Kidney tubule cell (primary cell): ENCODE measurements at places on chromosomes 5 and 9.
A peak's percentile ranks its signal among the peaks of the same experiment; 100 is the strongest.

- DNase-seq, result peak; percentile 83
Observed at GRCh38 chr9:70403166-70403565, 11.3 kb downstream of the KLF9 start.

DNA sequence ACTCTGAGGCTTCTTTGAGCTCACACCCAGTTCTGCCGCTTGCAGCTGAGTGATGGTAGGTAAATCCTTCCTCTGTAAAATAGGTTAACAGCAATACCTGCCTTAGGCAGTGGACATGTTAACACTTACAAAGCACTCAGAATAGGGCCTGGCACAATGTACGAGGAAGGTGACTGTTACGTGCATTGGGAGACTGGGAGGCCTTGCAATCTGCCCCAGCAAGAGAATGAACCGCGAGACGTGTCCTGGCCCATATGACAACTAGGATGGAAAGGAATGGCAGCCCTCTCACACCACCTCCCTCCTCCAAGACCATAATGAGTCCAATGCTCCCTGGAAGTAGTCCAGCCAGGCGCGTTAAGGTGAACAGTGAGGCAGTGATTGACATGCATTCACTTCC lies 23.1 kb upstream of the AKNA start:
- DNase-seq, result no peak

DNA sequence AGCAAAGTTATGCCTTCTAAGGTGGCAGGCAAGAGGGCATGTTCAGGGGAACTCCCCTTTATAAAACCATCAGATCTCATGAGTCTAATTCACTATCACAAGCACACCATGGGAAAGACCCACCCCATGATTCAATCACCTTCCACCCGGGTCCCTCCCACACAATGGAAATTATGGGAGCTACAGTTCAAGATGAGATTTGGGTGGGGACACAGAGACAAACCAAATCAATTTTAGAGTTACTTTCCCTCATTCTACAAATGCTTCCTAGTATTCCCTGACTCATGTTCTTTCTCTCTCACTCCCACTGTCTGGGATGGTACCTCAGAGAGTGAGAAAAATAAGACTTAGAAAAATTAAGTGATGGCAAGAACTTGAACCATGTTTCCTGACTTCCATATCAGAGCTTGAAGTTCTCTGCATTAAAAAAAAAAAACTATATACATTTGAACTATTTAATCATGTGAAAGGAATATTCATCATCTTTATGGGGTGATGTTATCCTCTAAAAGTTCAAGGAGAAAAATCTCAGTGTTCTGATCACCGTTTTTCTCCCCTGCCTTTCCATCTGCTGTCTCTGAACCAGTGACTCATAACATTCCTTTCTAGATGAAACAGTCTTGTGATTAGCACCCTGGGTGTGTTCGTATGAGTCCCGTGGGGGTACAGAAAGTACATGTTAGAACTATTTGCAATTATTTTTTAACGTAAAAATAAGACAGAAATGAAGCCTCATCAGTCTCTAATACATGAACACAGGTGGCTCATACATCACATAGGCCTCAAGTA lies 282.9 kb downstream of the SLF1 start:
- peak; percentile 78 for DNase-seq

DNA sequence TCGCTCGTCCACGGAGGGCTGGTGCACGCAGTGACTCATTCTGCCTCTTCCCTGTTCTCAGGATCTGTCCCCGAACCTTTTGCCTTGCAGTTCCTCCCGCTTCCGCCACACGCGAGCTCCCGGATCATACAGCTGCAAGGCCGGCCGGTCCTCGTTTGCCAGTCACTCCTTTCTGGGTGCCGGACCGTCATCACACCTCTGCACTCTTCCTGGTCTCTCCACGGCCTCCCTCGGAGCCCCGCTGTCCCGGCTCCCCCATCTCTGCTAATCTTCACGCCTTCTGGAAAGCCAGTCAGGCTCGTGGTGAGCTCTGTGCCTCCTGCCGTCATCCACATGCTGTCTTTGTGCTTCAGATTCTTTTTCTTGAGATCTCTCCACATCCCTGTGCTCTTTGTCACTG lies 91.8 kb downstream of the STX17 start:
- DNase-seq, result no peak

DNA sequence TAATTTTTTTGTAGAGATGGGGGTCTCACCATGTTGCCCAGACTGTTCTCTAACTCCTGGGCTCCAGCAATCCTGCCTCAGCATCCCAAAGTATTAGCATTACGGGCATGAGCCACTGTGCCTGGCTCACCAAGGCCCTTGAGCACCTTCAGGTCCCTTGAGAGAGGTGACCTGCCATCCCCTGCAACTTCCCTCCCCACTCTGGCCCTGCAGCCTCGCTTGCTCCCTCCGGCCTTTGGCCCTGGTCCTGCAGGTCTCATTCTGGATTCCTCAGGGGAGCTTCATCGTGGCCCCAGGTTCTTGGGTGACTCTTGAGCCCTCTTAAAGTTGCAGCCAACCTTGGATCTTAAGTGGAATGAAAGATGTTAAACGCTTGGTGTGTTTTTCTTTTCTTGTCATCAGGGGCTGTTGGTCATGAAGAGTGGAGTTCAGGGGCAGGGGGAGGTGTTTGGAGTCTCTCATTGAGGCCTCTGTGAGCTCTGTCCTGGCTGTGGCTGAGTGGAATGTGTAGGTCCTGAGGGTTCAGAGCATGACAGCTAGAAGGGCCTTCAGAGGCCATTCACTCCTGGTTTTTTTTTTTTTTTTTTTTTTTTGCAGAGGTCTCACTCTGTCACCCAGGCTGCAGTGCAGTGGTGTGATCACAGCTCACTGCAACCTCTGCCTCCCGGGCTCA lies 33.0 kb downstream of the PPARGC1B start:
- no peak for DNase-seq

DNA sequence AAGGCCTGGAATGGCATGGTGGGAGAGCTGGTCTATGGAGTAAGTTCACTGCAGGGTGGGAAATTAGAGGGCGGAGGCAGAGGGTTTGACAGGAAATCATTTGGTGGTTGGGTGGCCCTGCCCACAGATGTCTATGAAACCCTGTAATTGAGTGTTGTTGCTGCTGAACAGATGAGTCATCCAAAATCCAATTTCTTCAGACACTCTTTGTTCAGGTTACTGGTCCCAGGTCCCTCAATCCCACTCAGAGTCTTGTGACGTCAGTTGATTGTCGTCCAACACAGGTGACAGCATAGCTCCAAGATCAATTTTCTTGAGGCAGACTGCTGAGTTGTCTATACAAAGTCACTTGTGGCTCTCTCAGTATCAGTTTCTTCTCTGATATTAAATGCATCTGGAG lies 208.6 kb downstream of the GRIA1 start:
- DNase-seq, result no peak

DNA sequence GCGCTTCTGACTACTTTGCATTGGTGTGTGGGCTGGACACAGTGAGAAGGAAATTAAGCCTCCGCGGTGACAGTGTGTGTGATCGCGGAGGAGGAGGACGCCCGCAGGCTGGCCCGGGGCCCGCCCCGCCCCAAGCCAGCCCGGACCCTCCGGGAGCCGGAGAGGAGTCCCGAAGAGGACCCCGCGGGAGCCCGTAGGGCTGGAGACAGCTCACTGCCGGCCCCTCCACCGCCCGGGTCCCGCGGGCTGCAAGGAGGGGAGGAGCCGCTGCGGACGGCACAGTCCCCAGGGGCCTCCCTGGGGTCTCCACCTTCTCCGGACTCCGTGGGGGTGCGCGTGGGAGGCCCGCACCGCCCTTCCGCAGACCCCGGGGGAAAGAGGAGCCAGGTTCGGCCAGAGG lies 146.4 kb upstream of the ERCC6L2 start:
- DNase-seq, result no peak

- peak; percentile 69 for DNase-seq
Observed at GRCh38 chr9:27726244-27727081, 153.2 kb upstream of the C9orf72 start.

DNA sequence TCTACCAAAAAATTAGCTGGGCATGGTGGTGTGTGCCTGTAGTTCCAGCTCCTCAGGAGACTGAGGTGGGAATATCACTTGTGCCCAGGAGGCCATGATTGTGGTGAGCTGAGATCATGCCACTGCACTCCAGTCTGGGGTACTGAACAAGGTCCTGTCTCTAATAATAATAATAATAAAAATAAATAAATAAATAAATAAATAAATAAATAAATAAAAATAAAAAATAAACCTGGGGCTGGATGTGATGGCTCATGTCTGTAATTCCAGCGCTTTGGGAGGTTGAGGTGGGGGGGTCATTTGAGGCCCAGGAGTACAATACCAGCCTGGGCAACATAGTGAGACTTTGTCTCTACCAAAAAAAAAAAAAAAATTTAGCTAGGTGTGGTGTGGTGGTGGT lies 113.7 kb downstream of the ARHGEF28 start:
- no peak for DNase-seq

- DNase-seq, result no peak
Observed at GRCh38 chr5:174589599-174589998, 134.8 kb upstream of the MSX2 start.

DNA sequence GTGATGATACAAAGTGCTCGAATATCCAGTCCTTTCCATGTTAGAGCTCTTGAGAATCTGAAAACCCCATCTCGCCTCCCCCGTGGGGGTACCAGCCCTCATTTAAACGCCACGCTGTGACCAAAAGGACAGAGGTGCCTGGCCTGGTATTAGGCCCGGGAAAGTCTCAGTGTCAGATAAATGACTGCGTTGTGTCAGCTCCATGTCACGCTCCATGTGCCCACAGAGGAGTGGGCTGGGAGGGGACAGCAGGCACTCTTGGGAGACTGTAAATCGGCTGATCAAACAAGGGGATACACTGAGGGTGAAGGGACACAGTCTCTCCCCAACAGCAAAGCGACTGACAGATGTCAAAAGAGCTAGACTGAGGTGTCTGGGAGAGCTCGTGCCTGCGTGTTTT lies 65.7 kb upstream of the ECM2 start:
- no peak for DNase-seq
